ENCODE measurements at places on chromosomes 5 and 9.
A peak's percentile ranks its signal among the peaks of the same experiment; 100 is the strongest.

DNA sequence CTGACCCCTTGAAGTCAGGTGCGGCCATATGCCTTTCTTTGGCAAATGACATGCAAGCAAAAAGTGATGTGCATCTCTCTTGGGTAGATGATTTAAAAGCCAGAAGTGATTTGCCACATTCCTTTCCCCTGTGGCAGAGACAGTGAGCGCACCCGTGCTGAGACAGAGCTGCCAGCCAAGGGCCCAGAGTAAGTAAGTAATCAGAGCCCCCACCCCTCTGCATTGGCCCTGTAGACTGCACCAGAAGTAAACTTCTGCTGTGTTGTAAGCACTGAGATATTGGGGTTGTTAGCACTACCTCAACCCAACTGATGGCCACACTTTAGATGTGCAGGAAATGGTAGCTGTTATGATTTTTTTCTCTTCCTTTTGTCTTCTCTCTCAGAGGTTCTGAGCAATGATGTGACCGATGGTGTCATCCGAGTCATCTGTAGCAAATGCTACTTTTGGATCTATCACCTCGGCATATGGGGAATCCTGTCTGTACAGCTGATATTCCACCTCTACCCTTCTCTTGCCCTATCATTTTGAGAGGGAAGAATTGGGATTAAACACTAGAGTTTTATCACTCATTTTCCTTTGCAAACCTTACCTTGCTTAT, 58.0 kb downstream of the DOCK2 start:
- DNase-seq: no peak

DNA sequence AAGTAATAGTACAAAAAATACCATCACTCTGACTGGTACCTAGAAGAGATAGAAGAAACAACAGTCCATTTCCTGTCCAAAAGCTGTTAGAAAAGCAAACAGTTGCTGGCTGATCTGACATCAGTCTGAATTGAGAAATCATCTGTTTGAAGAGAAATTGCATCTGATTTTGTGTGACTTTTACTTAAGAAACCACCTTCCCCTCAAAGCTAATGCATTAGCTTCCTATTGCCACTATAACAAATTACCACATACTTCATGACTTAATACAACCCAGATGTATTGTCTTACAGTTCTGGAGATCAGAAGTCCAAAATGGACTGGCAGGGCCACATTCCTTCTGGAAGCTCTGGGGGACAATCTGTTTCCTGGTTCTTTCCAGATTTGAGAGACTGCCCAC, 385.9 kb upstream of the TLE4 start:
- DNase-seq: no peak

- DNase-seq: peak; percentile 23
Observed at GRCh38 chr5:144139586-144139985, 30.9 kb downstream of the YIPF5 start.

DNA sequence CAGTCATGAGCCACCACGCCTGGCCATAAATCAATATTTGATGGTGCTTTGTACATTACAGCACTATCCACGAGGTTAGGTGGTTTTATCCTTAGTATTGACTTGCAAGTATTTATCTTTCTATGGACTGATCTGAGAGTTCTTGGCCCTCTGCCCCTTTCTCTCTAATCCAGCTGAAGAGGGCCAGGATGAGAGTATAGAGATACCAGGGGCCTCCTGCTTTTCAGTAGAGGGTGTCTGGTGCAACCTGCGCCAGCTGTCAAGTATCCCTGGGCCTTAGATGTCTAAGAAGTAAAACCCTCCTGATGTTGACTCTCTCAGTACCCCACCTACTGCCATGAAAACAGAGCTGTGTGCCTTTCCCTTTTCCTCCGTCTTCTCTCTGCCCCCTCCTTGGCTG, 153.4 kb downstream of the SLIT3 start:
- DNase-seq: no peak

DNA sequence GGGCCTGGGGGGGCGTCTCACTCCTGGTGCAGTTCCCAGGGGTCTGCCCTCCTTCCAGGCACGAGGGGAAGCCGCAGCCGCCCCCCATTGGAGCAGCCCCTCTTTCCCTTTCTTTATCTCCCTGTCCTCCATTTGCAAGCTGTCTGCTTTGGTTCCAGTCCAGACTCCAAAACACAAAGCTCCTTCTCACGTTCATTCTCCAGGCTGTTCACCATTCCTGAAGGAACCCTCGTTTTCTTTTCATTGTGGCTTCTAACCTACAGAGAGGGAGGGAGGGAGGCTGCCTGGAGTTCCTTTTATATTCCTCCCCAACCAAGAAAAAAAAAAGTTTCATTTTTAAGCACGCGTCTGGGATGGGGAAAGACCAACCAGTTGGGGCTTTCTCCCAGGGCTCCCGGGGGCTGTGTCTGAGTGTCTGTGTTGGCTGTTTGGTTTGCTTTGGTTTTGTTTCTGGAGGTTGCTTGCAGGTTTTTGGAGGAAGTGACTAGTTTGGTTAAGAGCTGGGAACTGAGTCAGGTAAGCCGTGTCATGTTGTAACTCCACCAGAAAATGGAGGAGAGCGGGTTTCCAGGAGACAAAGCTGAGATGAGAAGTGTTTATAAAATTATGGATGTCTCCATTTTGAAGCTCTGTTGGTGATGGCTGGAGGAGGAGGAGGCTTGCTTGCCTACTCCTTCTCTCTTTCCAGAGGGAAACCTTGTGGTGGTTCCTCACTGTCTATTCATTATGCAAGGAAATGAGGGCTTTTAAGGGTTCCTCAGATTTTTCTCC, 1.6 kb downstream of the ZNF462 start:
- no peak for DNase-seq

DNA sequence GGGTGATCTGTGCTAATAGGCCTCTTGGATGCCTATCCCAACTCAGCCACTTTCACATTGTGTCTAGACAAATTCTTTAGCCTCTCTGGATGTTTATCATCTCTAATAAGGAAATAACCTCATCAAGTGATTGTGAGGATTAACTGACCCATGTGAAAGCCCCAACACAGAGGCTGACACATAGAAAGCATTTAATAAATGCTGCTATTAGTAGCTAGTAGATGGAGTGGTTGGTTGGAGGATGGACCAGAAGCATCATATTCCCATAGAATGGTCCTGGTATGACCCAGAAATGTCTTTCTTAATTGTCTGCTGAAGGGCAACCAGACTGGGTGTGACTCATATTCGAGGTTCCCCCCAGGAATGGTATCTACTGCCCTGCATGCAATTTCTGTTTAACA, 124.4 kb downstream of the PIK3R1 start:
- DNase-seq: no peak

DNA sequence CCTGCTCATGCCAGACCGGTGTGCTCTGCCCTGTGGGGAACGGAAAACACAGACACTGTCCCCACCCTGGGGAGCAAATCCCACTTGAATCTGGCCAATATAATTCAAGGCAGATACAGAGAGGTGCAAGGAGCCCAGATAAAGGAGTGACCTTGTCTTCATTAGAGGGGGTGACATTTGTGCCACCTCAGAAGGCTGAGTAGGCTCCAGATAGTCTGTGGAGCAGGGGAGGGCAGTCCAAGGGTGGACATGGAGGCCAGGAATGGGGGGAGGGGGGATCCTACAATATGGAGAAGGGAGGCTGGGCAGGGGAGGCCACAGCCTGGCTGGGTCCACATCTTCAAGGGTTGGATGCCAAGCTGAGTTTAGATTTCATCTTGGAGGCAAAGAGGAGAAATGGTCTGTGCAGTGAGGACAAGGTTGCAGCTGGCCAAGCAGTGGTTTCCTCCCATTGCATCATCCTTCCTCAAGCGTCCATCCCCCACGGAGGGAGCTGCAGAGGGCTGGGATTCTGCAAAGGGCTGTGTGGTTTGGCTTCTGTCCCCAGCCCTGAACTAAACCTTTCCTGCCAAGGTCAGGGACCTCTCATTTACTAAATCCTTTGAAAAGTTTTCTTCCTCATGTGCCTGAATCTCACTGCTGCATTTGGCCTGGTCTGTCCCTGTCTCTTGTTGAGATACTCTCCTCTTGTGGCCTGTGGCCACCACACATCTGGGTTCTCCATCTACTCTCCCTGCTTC, 60.1 kb downstream of the GALNT12 start:
- DNase-seq: peak; percentile 67

DNA sequence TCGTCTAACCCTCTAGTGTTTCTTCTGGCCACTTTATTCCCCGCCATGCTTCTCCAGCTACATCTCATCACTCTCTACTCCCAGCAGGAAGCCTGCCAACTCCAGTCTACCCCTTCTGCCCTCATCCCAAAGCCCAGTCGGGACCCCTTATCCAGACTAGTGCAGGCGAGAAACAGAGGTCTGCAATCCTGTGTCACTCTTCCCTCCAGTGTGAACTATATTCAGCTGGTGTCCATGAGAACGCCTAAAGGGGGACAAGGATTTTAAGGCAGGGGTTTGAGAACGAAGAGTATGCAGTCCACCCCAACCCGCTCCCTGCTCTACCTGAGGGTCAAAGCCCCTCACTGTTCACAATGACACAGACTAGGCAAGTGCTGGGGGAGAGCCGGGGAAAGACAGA, 41.7 kb upstream of the GABRP start:
- no peak for DNase-seq

GRCh38 chr9:88355166-88355565, 33.1 kb upstream of the SPIN1 start:
- no peak for DNase-seq

DNA sequence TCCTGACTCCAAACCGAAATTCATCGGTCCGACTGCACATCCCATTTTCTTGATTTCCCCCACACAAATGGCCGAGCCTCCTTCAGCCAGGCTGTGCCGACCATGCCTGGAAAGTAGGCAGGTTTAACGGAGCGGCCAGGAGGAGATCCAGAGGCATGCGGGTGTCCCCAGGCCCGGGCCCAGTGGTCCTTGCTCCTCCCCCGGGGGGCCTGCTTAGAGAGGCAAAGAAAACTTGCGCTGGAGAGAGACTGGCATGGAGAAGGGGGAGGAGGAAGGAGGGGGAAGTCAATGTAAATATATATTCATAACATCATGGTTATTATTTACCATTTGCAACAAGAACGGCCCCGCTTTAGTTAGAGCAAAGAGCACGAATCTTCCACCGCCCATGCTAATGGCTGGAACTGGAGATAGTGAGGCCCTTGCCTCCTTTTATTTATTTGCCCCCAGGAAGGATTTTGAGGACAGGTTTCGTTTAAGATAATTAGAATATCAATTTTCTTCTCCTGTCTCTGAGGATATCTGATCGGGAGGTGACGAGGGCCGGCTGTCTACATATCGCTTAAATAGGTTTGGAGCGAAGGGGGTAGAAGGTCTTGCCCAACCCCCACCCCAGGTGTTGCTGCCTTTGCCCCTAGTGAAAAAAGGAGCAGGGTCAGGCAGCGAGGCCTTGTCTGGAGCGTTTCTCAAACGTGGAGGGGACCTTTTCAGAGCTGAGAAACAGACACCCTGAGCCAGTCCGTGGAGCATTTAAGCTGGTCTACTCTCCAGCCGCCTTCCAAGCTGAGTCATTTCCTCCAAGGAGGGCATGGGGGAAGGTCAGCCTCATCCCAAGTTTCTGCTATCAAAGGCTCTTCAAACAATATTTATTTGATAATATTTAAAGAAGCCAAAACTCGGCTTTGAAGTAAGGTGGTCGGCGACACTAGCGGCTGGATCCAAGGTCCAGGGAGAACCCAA, 2.5 kb downstream of the BARHL1 start:
- DNase-seq: no peak

GRCh38 chr5:166594567-166594966, 1696.9 kb upstream of the WWC1 start:
- DNase-seq: no peak

- DNase-seq: no peak
Observed at GRCh38 chr5:161420521-161420920, 126.0 kb downstream of the GABRB2 start.

GRCh38 chr9:16125629-16126028, 572.8 kb downstream of the CCDC171 start:
- no peak for DNase-seq

DNA sequence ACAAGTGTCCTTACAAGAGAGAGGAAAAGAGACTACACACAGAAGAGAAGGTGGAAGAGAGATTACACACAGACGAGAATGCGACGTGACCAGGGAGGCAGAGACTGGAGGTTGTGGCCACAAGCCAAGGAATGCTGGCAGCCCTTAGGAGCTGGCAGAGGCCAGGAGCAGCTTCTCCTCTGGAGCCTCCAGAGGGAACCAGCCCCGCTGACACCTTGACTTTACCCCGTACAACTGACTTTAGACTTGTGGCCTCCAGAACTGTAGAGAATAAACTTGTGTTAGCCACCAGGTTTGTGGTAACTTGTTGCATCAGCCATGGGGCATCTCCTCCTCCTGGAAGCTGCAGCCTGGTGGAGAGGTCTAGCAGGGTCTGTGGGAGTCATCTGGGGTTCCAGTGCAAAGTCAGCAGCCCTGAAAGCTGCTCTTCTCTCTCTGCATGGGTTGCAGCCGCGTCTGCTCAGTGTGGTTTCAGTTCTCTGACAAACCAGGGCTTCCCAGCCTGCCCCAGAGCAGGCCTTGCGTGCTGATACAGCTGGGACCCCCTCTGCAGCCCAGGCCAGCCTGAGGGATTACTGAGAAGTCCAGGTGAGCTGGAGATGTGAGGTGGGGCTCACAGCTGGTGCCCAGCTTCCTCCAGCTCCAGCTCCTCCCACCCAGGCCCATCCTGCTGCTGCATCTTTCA, 30.8 kb upstream of the CNOT6 start:
- no peak for DNase-seq

All from smooth muscle cell of the brain vasculature (primary cell).